ENCODE measurements at places on chromosomes 3 and 15.
A peak's percentile ranks its signal among the peaks of the same experiment; 100 is the strongest.

DNA sequence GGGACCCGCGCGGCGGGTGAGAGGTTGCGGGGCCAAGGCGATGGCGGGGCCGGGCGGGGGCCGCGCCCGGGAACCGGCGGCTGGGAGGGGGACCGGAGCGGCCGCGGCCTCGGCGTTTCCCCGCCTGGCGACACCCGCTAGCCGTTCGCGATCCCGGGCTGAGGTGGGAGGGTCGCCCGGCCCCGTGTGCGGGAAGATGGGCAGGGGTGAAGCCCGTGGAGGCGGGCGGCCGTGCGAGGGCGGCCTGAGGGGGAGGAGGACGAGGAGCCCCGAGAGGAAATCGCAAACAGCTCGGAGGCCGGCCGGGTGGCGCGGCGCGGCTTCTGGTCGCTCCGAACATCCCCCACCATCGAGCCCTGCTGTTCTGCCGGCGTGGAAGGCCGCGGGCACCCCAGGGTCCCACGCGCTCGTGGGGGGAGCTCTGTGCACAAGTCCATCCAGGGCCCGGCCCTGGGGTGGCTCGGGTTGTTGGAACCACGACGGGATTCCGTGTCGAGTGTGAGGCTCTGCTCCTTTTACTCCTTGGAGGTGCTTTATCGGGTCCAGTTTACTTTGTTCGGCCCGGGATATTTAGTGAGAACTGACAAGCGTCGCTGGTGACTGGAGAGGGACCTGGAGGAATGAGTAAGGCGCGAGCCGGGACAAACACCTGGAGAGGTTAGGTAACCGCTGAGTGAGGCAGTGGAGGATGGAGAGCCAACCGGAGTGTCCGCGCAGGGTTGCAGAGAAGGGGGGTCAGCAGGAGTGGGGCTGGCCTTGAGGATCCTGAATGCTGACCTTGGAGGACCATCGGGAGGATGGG is 728 bp downstream of the CRTC3 start:
- DNase-seq: peak; percentile 4

DNA sequence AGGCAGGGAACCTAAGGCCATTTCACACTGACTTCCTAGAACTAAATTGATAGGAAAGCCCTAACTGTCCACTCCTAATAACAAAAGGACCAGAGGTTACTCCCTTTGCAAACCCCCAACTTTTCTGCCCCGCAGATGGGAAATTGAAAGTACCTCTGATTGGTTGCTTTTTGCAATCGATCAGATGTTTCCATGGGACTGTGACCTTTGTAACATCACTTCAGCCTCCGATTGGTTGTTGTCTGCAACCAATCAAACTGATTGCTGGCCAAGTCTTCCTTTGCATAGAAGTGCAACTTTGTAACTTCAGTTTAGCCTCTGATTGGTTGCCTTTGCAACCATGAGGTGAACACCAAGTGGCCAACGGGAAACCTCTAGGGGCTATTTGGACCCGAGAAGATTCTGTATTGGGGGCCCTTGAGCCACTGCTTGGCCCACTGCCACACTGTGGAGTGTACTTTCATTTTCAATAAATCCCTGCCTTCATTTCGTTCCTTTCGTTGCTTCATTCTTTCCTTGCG is 11.3 kb upstream of the KNL1 start:
- DNase-seq: no peak

- DNase-seq: no peak
Observed at GRCh38 chr3:198027799-198028390, 67.9 kb downstream of the LMLN start.

DNA sequence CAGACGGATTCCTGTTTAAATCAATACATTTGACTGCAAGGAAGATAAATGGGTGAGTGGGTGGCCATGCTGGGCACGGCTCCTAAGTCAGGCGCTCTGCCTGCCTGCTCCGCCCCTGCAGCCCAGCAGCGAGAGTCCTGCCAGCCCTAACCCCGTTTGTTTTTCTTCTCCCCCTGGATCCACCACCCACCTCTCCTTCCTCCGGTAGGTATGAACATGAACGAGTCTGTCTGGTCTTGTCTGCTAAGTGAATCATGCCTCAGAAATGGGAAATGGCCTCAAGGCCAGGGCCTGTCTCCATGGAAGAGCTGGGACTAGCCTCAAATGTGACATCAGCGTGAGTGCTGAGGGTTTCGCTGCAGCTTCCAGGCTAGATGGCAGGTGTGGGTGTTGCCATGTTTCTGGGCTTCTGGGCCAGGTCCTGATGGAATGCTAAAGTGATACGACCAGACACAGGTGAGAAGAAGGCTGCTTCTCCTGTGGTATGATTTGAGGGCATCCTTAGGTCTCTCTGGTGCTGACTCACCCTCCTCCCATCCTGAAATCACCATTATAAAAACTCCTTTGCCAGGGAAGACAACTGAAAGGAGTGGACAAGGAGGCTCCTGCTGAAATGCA is 5.6 kb upstream of the FEM1B start:
- DNase-seq: no peak

GRCh38 chr3:170482199-170482598 is 63.5 kb downstream of the CLDN11 start:
- no peak for DNase-seq

DNA sequence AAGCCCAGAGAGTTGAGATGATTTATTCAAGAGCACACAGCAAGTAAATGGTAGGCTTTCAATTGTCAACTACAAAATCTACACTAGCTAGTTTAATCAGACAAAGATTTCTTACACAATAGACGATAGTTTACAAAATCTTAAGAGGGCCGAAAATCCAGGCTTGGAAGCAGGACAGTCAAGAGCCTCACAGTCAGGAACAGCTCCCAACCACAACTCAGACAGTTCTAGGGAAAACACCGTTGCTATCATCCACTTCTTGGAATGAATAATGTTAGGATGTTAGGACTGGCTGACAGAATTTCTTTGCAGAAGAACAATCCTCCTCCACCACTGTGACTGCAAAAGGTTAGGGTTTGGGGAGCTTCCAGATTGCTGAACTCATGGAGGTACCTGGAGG is 290.8 kb upstream of the ZPLD1 start:
- no peak for DNase-seq

DNA sequence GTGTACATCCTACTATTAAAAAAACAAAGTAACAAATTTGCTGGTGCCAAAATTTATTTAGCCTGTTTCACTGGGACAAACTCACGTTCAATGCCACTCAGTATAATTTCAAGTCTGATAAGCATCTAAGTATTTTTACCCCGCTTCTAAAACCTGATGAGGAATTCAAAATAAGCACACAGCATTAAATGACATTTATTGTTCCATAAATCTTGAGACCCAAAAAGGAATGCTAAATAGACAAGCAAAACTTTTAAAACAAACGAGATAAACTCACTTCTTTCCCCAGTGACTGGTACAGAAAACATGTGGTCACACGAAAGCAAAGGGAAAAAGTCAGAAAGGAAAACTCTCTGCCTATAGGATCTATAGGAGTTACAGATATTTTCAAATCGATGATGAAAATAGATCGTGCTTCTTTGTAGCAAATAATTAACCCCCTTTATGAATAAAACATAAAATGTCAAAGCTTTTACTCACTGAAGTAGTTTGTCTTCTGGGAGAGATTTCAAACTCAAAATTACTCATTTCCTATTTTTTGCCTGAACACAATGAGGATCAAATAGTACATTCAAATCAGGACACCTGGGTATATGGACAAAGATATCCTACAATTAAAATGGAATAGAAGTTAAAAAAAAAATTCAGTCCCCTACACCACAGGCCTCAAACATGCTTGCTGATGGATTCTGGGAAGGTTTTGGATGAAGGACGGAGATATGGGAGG is 51.7 kb downstream of the UBP1 start:
- no peak for DNase-seq

All from NCI-H1105 treated with DMSO at 0.1 percent for 48 hours (cell line).